ENCODE measurements at places on chromosomes 2 and 18.

- DNase-seq: no peak
Measured at GRCh38 chr18:61965311-61965710, 72.5 kb upstream of the RNF152 start.

- DNase-seq: no peak
Measured at GRCh38 chr2:121483021-121483420, 47.7 kb upstream of the RNU4ATAC start.

DNA sequence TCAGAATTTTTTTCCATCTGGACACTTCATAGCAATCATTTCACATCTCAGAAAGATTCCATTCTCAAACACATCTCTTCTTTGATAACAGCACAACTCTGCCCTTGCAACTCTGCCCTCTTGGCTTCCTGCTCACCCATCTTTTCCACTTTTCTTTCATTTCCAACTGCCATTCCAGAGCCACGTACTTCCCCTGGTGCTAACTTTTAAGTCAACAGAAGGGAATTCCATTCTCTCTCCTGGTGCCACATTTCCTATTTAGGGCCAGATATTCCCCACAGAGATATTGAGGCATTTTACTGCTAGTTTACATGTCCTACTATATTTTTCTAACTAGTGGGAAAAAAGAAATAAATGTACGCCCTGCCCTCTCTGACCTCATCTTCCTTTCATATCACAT lies 590.2 kb downstream of the ARHGAP15 start:
- no peak for DNase-seq

GRCh38 chr2:136080114-136080513 lies 37.8 kb downstream of the CXCR4 start:
- DNase-seq: no peak

- DNase-seq: no peak
Measured at GRCh38 chr2:100742277-100743254, 77.4 kb upstream of the NPAS2 start.

DNA sequence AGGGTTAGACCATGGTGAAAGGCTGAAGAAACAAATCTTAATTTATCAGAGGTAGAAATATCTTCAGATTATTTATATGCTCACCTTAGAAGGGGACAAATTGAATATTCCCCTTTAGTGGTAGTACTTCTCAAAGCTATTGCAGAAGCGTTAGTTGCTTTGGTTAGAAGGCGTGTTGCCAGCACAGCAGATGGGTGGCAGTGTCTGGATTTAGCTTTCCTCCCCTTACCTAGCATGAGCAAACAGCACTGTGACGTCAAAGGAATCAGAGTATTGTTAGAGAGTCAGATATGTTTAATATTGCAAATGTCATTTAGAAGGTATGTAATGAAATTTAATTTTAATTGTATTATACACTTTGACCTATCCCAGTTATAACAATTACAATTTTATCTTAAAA lies 27.2 kb upstream of the GALR1 start:
- DNase-seq: no peak

- DNase-seq: no peak
Measured at GRCh38 chr2:192657362-192657761, 462.6 kb upstream of the TMEFF2 start.

DNA sequence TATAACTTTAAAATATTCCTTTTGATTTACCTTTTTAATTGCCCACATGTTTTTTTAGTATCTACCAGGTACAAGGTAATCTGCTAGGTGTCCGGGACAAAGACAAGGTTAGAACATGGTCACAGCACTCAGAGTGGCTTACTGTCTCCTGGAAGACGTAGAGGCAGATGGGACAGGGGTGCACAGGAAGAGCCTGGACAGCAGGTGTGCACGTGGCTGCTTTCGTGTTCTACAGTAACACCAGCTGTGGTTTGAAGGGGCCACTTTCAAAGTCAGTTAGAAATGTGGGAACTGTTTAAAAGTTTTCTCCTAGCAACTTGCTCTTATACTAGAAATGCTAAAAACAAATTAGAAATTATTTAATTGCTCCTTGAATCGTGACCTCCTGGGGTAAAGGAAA lies 102.9 kb upstream of the ALPP start:
- no peak for DNase-seq

GRCh38 chr2:240765007-240765406 lies 55.0 kb downstream of the KIF1A start:
- no peak for DNase-seq

DNA sequence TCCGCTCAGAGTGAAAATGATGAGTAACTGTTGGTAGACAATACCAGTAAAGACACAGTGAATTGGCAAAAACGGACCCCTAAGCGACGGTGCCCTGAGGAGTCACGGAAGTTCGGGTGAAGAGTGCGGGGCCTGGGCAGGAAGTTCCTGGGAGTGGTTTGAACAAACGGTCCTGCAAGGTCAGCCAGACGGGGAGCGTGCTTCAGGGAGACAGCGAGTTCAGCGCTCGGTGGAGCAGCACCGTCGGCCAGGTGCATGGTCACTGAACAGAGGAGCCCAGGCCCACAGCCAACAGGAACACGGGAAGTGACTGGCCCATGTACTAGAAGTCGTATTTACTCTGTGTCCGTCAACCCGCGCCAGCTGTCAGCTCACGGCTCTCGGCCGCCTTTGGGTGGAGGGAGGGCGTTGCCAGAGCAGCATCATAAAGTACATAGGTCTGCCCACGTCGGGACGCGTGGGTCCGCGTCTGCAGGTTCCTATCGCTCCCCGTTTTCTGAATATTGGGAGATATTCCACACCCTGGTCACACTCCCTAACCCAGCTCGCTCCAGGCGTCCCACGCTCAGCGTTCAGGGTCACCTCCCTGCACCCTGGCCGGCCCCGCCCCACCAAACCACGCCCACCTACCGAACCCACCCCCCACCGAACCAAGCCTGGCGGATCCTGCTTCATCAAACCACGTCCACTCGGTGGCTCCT lies 75.6 kb upstream of the UXS1 start:
- peak; percentile 26 for DNase-seq

DNA sequence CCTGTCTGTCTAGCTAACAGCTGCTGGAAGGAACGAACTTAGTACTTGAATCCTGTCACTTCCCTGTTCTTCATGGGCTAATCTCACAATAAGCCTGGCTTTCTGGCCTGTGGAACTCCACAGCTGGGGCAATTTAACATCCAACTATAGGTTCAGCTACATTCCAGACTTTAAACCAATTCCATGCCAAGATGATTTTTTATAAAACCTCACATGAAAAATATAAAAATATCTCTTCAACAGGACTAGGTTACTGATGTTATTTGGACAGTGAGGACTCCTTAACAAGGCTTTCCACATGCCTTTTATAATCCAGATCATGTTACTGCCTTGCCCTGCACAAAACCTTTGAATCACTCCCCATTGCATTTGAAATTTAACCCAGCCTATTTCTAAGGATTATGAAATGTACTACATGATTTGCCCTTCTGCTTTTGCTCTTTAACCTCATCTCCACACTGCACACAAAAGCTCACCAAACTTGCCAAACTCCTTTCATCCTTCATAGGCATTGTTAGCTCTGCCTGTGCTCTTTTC lies 863.2 kb upstream of the CHAC2 start:
- no peak for DNase-seq

DNA sequence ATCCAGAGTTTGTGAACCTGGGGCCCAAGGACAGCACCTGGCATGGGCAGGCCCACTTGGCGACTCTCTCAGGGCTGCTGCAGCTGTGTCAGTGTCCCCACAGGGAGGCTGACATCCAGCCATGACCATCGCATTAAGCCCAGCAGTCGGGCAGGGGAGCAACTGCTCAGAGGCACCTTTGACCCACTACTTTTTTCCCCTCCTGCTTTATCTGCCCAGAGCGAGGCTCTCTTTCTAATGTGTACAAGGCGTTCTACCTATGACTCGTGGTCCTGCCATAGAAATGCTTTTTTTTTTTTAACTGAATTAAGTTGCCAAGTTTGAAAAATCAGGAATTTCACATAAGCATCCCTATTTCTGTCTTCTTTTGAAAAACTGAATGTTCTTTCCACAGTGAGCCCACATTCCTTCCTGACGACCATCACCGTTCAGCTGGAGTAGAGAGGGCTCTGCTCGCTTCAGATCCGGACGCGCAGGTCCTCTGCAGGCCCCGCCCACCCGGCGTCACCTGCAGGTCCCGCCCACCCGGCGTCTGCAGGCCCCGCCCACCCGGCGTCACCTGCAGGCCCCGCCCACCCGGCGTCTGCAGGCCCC lies 403 bp upstream of the CLUL1 start:
- DNase-seq: peak; percentile 81

- no peak for DNase-seq
Measured at GRCh38 chr2:197838036-197838435, 33.6 kb downstream of the PLCL1 start.

DNA sequence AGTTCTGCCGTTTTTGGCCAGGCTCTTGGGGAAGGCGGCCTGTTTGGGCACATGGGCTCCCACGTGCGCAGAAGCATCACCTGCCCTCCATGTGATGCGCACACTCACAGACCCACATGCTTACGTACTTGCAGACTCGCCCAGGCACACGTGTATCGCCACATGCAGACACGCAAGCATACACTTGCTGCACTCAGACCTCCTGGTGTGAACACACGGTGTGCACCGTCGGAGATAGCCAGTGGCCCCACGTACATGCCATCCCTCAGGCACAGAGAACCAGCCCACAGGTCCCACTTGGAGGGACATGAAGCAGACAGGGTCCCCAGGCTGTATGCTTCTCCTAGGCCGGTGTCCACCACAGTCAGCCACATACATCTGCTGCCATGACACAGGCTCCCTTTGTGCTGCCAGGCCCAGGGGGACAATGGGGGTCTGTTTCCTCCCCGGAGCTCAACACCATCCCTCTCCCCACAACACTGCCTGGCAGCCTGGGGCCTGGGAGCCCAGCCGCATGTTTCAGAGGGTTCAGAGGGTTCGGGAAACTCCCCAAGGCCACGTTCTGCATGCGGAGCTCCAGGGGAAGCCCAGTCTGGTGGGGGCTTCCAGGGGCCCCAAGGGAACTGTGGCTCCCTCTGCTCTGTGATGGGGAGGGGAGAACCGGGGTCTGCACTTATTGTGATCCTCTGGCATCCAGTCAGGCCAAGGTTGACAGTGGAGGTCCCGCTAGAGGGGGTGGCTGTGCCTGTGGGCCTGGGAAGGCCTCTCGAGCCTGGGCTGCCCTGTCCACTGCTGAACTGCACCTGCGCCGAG lies 208.1 kb upstream of the HAAO start:
- DNase-seq: no peak

- DNase-seq: no peak
Measured at GRCh38 chr18:78192054-78192453, 787.6 kb upstream of the SALL3 start.

- DNase-seq: no peak
Measured at GRCh38 chr2:27958711-27959378, 68.3 kb downstream of the BABAM2 start.

DNA sequence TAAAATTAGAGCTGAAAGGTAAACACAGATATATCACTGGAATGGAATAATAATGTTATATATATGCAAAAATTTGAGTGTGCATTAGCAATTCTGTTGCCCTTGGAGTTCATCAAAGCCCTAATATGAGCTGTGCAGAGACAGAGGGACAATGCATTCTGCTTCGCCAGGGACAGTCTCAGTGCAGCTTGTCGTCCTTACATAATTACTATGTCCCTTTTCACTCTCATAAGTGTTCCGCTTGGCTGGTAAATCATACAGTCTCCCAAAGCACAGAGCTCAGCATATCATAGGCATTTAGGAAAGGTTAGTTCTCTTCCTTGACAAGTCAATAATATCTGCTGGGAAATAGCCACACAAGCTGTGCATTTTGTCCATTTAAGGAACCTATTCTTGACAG lies 30.7 kb downstream of the MAPK4 start:
- no peak for DNase-seq

DNA sequence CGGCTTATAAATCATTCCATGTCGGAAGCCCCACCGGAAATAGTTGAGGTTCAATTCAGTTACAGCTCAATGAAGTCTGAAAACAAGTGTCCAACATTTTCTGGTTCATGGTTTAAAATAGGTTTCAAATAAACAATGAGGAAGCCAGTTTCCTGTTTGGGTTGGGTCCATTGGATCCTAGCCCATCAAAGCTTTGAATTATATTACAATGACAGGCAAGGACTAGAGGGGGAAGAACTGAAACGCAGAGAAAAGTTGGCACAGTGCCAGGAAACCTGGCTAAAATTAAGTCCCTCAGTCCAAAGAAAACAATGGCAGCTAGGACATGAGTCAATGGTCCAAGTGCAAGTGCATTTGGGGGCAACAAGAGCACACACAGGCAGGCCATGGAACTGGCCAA lies 32.0 kb downstream of the SLC14A1 start:
- no peak for DNase-seq

- DNase-seq: no peak
Measured at GRCh38 chr2:37543999-37544557, 127.4 kb downstream of the CDC42EP3 start.

GRCh38 chr2:14306268-14306861 lies 326.2 kb upstream of the LRATD1 start:
- no peak for DNase-seq

DNA sequence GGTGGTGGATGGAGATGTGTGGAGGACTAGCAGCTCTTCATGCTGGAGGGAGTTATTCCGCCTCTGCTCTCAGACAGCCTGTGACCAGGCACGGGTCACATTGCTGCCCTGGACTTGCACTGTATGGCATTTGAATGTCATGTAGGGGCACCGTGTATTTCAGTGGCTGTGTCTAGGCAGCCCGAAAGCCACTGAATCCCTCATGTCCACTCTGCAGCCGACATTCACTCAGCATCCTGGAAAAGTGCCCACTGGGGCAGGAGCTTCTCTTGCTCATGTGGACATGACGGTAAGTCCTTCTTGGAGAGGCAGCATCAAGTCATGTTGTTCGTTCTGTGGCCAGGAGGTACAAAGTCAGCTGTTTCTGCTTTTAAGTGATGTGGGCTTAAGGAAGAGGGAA lies 127.9 kb downstream of the SH3RF3 start:
- DNase-seq: no peak

- no peak for DNase-seq
Measured at GRCh38 chr2:230762317-230762896, 49.8 kb downstream of the CAB39 start.

GRCh38 chr2:174744111-174744510 lies 20.2 kb downstream of the CHRNA1 start:
- DNase-seq: no peak

DNA sequence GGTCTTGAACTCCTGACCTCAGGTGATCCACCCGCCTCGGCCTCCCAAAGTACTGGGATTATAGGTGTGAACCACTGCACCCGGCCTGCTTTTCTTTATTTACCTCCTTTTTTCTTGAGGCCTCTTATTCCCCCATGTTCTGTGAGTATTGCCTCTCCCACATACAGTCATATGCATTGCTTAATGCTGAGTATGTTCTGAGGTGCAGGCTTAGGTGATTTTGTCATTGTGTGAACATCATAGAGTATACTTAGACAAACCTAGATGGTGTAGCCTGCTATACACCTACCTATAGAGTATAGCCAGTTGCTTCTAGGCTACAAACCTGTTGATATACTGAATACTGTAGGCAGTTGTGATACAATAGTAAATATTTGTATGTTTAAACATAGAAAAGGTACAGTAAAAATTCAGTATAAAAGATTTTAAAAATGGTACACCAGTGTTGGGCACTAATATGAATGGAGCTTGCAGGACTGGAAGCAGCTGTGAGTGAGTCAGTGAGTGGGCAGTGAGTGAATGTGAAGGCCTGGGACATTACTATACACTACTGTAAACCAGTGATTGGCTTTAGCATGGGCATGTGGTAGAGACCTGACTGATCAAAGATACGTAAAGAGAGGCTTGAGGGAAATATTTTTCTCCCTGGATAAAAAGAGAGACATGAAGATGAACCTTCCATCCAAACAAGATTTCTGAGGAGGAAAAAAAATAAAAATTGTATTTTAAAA lies 17.6 kb downstream of the SLC39A10 start:
- DNase-seq: no peak

- DNase-seq: no peak
Measured at GRCh38 chr18:5420906-5421305, 122.9 kb downstream of the EPB41L3 start.

GRCh38 chr2:6860296-6860695 lies 5.4 kb downstream of the CMPK2 start:
- no peak for DNase-seq
